ENCODE measurements at places on chromosomes 16 and 17. TPM values are rescaled to one million over a fixed set of nuclear protein-coding genes. Genes with fewer than 3 reads are reported as not detected.

DNA sequence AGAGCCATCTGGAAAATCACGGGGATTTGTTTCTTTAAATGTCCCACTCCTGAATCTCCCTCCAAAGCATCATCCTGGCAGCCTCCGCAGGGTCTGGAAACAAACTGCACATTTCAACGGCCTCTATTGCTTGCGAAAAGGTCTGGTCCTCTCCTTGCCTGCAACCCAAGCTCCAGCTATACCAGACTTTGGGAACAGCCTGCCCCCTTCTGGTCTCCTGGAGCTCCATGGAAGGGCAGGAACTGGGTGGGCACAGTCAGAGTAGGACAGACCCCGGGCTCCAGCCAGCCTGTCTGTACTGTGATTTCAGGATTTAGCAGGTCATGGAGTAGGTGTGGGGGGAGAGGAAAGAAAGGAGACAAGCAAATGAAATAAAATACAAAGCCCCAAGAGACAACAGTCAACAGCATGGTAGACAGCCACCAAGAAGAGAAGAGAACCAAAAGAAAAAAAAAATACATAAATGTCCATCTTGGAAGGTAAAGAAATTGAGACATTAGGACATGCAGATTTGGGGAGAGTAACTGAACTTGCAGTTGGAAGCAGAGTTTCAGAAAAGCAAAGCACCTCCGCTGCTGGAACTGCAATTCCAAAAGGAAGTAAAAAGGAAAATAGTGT, 2.7 kb downstream of the XYLT1 start:
- peak; percentile 68 for DNase-seq

- DNase-seq: no peak
Measured at GRCh38 chr16:3810198-3810664, 70.3 kb downstream of the CREBBP start.

The CX3CL1 gene
- 25.3 TPM for total RNA-seq

The NRN1L gene
- total RNA-seq: 3.7 TPM

The CCL5 gene
- total RNA-seq: 2.2 TPM
